ENCODE measurements at places on chromosomes 13 and 19.

GRCh38 chr13:112574834-112575613 lies 12.9 kb downstream of the TUBGCP3 start:
- DNase-seq, result no peak

DNA sequence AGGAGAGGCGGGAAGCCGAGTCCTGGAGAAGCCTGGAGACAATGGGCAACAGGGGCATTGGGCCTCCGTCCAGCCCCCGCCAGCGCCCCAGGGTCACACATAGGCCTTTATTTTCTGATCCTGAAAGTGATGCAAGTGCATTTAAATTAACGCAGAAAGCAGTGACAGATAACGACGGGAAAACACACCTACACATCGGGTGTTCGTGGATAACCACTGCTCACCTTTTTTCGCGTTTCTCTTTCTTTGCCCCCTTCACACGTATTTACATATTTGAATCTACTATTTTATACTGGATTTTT lies 30.4 kb upstream of the GRTP1 start:
- DNase-seq, result no peak

DNA sequence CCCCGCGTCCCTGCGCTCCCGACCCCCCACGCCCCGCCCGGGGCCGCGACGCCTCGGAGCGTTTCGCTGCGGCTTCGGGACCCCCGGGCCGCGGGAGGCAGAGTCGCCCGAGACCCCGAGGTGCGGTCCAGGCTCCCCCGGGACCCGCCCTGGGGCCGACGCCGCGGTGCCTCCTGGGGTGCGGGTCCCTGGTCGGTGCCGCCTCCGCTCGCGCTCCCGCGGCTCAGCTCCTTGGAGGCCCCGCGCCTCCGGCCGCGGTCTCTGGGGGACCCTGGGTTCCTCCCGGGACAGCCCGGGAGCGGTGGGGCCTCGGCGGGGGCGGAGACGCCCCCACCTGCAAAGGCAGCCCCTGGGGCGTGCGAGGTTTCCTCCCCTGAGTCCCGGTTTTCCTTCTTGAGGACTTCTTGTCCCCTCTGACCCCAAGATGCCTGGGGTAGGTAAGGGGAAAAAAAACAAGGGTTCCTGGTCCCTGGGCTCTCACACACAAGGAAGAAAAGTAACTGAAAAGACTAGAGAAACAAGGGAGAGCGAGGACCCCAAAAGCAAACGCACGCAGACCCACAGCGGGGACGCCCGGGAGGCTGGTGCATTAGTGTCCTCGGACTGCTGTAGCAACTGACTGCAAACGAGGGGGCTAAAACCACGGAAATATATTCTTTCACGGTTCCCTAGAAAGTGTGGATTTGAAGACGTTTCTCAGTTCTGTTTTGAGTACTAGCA lies 740 bp downstream of the ZNF555 start:
- no peak for DNase-seq

DNA sequence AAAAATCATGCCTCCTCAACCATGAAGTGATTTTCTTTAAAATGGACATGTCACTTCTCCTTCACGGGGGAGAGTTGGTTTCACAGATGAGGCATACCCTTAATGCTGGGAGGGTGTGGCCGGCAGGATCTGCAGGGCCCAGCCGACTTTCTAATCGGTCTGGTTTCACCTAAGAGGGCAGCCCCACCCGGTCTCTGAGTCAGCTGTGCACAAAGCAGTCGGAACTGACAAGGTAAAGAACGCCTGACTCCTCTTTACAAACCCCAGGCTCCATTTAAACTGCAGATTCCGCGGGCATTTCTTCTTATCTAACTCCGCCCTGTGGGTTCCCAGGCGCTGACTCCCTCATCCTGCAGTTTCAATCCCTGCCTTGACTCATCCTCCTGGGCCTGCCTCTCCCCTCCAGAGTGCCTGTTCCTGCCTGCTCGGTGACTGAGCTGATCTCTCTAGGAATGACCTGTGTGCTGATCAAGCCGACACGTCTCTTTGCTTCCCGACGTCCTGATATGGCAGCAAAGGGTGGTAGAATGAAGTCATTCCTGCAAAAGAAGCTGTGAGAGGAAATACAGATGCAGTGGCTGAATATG lies 63.4 kb downstream of the EFNB2 start:
- DNase-seq, result no peak

DNA sequence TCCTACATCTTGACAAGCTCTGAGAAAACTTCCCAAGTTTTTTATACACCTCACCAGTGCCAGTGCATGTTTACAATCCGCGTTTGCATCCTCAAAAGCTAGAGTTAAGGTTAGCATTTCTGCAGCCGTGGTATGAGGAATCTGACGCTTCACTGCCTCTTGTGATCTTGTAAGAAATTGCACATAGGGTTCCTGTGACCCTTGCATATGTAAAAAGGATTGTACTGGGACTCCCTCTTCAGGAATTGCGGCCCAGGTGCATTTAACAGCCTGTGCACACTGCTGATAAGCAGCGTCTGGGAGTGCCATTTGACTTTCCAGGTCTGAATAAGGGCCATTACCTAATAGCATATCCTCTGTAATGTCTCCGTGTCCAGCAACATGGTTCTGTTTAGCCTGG lies 15.3 kb downstream of the FPR3 start:
- DNase-seq, result no peak

DNA sequence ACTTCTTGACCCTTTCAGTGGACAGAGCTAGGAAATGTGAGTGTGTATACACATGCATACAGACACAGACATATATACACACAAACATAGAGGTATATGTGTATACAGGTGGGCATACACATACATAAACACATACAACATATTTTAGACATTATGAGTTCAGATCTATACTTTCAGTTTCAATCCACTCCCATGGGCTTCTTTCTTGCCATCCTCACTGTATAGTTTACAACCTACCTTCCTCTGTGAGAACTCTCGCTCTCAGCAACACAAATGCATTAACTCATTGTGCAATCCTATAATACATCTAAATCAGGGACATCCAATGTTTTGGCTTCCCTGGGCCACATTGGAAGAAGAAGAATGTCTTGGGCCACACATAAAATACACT lies 21.2 kb upstream of the SCEL start:
- DNase-seq, result no peak

DNA sequence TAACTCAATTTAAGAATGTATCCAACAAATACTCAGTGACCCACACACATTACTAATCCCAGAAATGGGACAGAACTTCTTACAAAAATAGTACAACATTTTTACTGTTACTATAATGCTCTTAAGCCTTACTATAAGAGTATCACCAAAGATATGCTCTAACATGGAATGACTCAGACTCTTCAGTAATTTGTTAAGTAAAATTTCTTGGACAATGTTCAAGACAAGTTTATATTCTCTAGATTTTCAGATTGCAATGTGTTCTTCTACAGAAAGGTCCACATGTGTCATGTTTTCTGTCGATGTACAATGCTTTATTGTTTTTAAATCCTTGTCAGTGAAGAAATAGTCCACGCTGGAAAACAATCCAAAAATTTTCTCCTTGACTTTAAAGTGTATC lies 66.3 kb upstream of the RFXAP start:
- DNase-seq, result no peak

DNA sequence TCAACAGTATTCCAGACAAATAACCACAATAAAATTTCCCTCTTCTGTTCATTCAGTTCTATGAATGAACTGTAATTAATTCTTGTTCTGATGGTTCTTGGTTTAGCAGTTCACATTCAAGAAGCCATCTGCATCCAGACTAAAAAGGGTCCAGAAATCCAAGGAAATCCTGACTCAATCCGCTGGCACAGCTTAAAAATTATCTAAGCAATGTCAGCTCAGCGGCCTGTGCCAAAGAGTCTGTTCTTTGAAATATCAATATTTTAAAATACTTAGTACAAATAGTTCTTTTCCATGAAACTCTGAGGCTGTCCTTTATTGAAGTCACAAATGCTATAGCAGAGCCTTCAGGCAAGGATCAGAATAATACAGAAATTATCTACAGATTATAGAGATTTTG lies 57.2 kb downstream of the DHRS12 start:
- DNase-seq, result no peak

DNA sequence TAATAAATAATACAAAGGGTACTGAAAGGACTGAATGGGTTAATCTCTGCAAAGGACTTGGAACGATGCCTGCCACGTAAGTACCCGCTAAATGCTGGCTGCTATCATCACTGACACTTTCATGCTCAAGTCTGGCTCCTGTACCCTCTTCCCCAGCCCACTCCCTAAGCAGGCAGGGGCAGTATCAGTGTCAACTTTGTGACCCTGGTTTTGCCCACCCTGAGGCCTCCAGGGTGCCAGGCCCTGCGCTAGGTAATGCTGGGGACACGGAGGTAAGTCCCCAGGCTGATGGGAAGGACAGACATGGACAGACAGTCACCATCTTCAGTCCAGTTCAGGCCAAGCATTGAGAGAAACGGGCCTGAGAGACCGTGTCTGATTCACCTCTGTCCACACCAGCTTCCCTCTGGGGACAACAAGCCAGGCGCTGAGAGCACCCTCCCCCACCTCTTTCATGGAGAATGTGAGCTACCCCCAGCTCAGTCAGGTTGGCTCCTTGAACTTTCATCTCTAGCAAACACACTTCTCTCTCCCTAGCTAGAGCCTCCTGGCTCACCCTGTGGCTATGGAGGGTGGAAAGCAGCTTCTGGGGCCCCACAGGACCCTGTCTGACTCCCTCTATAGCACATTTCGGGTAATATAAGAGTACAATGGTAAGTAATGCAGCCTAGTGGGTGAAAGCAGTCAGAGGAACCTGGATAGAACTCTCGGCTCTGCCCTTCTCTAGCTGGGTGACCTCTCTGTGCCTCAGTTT lies 800 bp downstream of the ETFB start:
- DNase-seq, result peak; percentile 40

DNA sequence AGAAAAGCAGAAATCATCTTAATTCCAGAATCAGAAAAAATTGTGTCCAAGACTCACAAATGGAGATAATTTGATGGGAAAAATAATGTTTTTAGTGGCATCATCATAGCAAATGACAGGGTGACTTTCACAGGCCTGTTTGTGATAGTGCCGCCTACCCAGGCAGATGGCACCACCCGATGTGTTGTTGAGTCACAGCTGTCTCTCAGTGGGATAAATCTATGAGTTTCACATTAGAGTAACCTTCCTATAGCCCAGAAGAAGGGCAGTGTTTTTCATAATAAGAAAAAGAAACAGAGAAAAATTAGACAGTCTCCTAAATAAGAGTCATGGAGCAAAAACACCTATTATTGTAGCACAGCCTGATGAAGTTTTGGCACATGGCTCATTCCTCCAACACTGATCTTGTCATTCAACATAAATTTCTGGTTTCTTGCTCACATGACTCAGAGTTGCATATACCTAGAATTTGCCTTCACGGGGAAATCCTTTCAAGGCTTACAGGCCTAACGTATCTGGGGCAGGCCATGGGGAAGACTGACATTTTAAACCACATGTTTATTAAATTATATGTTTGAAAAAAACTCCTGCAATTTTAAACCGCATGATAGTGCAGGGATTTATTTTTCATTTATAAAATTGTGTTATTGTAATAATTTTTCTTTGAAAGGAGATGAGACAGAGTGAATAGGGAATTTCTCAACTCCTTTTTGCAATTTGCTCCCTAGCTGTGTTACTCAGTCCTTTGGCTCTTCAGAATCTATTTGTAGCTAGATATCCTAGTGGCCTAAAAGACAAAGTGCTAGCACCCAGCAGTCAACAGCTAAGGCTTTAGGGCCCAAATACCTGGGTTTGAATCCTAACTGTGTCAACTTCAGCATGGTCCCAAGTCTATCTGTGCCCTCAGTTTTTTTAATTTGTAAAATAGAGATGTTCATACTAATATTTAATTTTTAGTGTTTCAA lies 393.7 kb downstream of the NDFIP2 start:
- DNase-seq, result no peak

DNA sequence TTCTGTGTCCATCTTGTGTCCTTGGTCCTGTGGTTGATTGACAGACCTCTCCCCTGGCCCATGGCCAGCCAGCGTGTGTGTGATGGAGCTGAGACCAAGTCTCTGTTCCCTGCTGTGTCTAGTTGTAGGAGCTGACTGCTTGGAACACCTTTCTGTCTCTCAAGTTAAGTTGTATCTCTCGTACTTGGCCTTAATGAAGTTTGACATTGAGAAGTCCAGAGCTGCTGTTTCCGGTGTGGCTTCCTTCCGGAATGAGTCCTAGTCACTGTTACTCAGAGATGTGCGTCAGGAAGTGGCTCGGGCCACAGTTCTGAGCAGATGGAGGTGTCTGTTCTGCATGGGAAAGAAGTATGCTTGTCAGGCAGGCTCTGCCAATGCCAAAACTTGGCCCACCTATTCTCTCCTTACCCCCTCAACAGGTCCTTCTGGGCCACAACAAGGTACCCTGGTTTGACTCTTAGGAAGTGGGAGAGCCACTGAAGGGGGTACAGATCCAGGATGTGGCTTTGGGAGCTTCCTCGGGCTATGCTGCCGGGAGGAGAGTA lies 54.3 kb downstream of the GATAD2A start:
- DNase-seq, result peak; percentile 67

- no peak for DNase-seq
These were observed at the start of gene GAMT for GRCh38 chr19:1401138-1401888. Gene GAMT, minus strand, starts transcription at chr19:1401542. Its CDS starts 66 bp downstream, at chr19:1401476.

DNA sequence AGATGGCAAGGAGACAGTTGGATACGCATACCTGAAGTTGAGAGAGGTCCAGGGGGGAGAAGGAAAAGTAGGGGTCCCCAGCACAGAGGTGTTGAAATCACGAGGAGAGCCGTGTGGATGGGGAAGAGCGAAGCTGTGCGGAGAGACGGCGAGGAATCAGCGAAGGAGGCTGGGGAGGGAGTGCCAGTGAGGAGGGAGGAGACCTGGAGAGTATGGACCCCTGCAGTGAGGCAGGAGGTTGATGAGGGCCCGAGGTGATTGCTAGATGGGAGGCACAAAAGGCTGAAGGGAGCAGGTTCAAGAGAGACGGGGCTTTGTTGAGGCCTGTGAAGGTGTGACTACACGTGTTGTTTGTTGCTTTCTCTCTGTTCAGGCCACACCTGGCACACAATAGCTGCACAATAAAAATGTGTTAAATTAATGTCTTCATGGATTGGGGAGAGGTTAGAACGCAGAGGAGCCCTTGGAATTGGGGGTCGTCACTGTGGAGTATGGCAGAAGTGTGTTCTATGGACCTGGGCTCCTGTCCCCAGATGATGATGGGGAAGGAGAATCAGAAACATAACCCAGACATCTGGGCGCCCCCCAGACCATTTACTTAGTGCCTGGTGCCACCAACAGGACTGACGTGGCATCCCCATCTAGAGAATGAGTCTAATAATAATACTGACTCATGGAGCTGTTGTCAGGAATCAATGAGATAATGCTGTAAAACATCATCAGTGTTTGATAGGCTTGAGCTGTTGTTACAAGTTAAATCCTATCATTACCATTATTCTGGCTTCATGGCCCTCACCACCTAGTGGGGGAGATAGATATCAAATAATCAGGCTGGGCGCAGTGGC lies 137.5 kb downstream of the SIPA1L3 start:
- no peak for DNase-seq

- DNase-seq, result no peak
These were observed 201.9 kb downstream of the KCTD12 start for GRCh38 chr13:76684336-76684735.

DNA sequence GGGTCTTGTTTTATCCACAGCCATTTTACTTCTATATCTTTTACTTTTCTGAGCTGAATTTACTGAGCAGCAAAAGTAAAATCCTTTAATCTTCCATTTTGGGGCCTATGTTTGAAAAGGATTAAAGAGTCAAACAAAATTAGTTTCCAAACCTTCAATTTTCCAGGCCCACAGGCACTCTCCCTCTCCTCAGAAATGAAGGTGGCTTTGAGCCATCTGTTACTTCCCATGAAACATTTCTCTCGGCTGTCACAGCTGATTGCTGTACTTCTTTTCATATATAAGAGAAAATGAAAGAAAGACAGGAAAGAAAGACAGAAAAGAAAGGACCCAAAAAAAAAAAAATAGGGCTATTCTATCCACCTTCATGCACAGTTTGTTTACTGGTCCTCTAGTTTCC lies 194.9 kb downstream of the LACC1 start:
- no peak for DNase-seq

GRCh38 chr13:23433171-23434153 lies at the start of gene SACS:
Gene SACS, minus strand, starts transcription at chr13:23433702. Its CDS starts 22,463 bp downstream, at chr13:23411239.
- DNase-seq, result no peak

All from GF-D8 (cell line).